ENCODE measurements at places on chromosomes 2 and 18.

DNA sequence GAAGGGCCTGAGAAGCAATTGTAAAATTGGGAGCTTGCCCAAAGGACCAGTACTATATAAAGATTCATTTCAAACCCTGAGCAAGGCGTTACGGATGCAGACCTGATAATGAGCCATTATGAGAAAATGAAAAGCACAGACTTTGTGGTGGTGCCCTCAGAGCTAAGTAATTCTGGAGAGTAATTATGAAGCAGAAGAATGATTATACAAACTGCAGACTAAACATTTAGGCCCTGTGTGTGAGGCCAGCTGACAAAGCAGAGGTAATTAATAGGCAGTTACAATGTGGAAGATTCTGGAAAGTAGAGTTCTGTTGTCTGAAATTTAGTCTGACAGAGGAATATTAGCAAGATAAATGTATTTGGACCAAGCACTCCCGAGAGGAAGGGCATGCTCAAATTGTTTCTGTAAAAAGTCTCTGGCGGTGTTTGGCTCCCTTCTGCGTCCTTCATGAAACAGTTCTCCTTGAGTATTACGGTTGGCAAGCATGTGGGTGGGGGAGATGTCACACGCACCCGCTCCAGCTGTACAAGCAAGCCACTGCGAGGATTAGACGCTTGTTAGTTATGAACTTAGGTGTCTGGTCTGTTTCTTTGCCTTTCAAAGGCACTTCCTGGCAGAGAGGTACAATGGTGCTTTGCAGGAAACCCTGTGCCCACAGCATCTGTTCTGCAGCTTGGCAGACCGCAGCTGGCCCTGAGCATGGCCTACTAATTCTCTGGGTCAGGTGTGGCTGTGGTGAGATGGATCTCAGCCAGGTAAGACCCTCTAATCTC, 45.5 kb downstream of the CDC42EP3 start:
- H3K4me3 ChIP-seq: peak overlapping the region; percentile 8
- H3K36me3 ChIP-seq: no peaks in the 10 kb centered on the region
- peaks cover 6% of the 10 kb centered on the region for H3K4me1 ChIP-seq
- no peaks in the 10 kb centered on the region for H3K27me3 ChIP-seq
- peak overlapping the region; percentile 60 for H3K27ac ChIP-seq

GRCh38 chr2:7703048-7703447, 785.8 kb downstream of the RNF144A start:
- no peaks in the 10 kb centered on the region for H3K36me3 ChIP-seq
- no peak overlapping the region for H3K27ac ChIP-seq
- no peaks in the 10 kb centered on the region for H3K27me3 ChIP-seq
- H3K4me3 ChIP-seq: no peak overlapping the region

- H3K27ac ChIP-seq: no peak overlapping the region
- DNase-seq: no peak
Observed at GRCh38 chr2:37985333-37985732, 60.2 kb downstream of the RMDN2 start.

GRCh38 chr2:103823847-103824246, 1030.1 kb upstream of the POU3F3 start:
- no peaks in the 10 kb centered on the region for H3K36me3 ChIP-seq
- no peak overlapping the region for H3K27ac ChIP-seq
- DNase-seq: no peak
- no peaks in the 10 kb centered on the region for H3K27me3 ChIP-seq

DNA sequence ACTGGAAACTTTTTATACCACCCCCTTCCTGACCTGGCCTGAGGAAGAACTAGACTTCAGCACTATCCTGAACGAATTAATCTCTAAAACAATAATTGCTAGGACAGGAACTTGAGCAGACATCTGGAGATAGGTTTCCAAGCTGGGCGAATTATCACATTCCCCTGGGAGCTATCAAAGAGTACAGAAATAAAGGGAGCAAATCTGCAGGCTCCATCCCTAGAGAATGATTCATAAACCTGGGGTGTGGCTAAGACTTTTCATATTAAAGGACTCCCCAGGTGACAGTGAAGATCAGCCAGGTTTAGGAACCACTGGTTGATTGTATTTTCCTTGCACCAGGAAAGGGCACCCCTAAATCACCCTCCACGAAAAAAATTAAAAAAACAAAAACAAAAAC, 105.6 kb upstream of the NOL4 start:
- H3K4me3 ChIP-seq: no peak overlapping the region
- H3K27me3 ChIP-seq: no peaks in the 10 kb centered on the region
- H3K4me1 ChIP-seq: no peaks in the 10 kb centered on the region
- DNase-seq: no peak
- H3K27ac ChIP-seq: no peak overlapping the region

DNA sequence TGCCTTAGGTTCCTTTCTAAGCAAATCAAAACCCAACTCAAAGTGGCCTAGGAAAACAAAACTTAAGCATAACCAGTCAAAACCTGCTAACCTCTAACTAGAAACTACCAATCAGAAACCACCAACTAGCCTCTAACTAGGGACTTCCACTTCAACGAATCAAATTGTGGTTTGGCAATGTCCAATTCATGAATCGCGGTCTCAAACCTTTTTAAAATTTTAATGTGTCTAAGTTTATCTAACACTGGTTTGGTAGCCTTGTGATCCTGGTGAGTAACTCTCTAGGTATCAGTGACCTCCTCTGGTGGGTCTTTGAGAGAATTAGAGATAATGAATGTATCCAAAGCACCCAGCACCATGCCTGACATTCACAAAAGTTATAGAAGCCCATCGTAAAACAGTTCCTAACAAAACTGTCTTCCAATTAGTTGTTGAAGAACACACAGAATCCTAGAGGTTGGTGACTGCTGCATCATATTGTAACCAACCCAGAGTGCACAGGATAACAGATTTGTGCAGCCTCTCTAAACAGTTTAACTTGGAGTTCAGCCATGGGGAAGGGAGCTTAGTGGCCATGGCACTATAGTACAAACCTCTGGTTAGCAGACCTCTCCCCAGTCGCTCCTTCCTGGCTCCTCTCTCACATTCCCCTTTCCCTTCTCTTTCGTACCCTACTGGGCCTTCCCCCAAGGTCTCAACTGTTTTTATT, 45.2 kb upstream of the B3GNT2 start:
- H3K4me1 ChIP-seq: no peaks in the 10 kb centered on the region
- no peak overlapping the region for H3K4me3 ChIP-seq
- no peaks in the 10 kb centered on the region for H3K27me3 ChIP-seq
- H3K27ac ChIP-seq: no peak overlapping the region
- H3K36me3 ChIP-seq: no peaks in the 10 kb centered on the region

DNA sequence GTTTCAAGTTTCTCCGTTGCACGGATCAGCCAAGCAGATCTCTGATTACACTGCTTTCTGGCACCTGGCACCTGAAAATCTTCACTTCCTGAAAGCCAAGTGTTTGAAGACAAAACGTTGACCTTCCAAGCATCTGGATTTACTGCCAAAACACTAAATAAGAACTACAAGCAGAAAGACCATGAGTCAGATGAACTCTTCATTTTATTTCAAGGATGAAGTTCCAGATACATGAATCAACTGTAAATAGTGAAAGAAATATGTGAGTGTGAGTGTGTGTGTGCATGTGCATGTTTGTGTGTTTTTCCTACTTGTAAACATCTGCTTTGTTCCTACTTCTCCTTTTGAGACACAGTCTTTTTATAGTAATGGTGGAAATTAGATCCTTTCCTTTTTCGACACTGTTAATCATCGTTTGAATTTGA, 60.0 kb upstream of the DTNA start:
- H3K4me1 ChIP-seq: peaks cover 17% of the 10 kb centered on the region
- no peaks in the 10 kb centered on the region for H3K27me3 ChIP-seq
- peak overlapping the region; percentile 50 for H3K27ac ChIP-seq
- H3K4me3 ChIP-seq: peak overlapping the region; percentile 14
- no peaks in the 10 kb centered on the region for H3K36me3 ChIP-seq

GRCh38 chr2:214019229-214019972, 391.5 kb upstream of the VWC2L start:
- no peaks in the 10 kb centered on the region for H3K27me3 ChIP-seq
- no peak overlapping the region for H3K4me3 ChIP-seq
- H3K4me1 ChIP-seq: no peaks in the 10 kb centered on the region

DNA sequence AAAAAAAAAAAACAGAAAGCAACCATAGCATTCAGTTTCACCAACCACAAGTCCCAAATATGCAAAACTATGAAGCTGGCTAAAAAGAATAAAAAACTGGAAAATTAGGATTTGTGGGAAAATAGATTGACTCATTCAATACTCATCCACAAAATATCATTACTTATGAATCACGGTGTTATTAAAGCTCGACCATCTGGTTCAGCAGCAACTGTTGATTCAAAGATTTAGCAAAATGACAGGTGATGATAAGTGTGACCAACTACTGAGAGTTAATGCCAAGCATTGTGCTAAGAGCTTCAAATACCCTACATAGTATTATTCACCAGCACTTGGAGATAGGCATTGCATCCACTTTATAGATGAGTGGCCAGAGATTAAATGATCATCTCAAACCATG, 26.2 kb upstream of the XDH start:
- no peaks in the 10 kb centered on the region for H3K27me3 ChIP-seq
- H3K4me3 ChIP-seq: no peak overlapping the region
- H3K4me1 ChIP-seq: no peaks in the 10 kb centered on the region
- no peak for DNase-seq

- no peaks in the 10 kb centered on the region for H3K27me3 ChIP-seq
- H3K4me1 ChIP-seq: no peaks in the 10 kb centered on the region
- DNase-seq: no peak
- no peak overlapping the region for H3K4me3 ChIP-seq
- H3K36me3 ChIP-seq: no peaks in the 10 kb centered on the region
- H3K27ac ChIP-seq: no peak overlapping the region
Observed at GRCh38 chr2:157897106-157897971, 21.2 kb upstream of the ACVR1 start.

DNA sequence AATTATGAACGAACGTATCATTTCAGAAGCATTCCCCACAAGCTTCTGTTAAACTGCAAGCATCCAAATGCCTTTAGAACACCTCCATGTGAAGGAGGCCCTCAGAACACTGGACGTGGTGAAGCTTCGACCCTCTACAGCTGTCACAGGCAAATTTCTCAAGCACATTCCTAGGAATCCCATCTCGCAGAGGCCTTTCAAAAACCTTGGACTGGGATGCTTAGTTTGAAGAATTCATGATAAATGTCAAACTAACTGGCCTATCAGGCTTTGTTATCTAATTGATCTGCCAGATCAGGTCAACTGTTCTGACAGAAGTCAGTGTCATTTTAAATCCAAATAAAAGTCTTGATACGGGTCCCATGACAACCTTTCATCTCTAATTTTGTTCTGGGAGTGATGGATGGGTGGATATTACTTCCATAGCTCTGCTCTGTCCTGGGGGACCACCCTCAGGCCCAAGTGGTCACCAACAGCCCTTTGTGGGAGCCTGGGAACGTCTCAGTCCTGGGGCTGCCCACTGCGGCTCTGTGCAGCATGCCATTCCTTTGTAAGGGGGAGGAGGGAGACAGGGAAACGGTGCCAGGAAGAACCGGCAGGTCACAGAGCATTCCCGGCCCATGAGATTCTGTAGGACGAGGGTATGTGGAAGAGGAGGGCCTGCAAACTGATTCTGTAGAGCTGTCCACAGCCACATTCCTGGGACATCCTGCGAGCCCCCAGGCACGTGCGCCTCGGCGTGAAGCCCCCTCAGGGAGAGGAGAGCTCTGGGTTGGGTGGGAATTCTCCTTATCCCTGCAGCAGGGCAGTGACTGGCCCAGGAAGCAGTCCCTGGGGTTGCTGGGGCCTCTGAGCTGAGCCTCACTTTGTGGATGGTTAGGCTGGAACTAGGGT, 59.1 kb upstream of the PXDN start:
- no peak overlapping the region for H3K4me3 ChIP-seq
- peak overlapping the region; percentile 9 for H3K27ac ChIP-seq
- H3K27me3 ChIP-seq: no peaks in the 10 kb centered on the region
- no peak for DNase-seq
- peaks cover 19% of the 10 kb centered on the region for H3K4me1 ChIP-seq

DNA sequence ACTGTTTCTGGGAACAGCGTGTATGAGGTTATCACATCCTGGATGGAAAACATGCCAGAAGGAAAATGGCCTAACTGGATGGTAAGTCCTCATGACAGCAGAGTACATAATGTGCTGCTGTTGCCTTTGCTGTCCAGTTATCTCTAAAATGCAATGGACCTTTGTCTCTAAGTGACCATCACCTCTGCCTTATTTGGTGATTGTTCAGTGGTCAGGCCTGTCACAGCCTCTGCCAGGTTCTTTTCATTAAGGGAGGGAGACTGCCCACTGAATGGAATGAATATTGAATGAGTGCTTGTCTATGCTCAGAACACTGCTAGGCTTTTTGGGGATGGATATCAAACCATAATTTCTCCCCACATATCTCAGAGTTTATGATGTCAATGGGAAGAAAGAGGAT, 29.0 kb downstream of the SLC3A1 start:
- DNase-seq: no peak
- no peaks in the 10 kb centered on the region for H3K36me3 ChIP-seq
- H3K4me3 ChIP-seq: no peak overlapping the region
- H3K27me3 ChIP-seq: no peaks in the 10 kb centered on the region
- H3K4me1 ChIP-seq: no peaks in the 10 kb centered on the region

- H3K27ac ChIP-seq: peak overlapping the region; percentile 64
- peaks cover 16% of the 10 kb centered on the region for H3K4me1 ChIP-seq
- H3K36me3 ChIP-seq: no peaks in the 10 kb centered on the region
- H3K4me3 ChIP-seq: no peak overlapping the region
- no peaks in the 10 kb centered on the region for H3K27me3 ChIP-seq
Observed at GRCh38 chr2:693606-694005, 16.4 kb upstream of the TMEM18 start.

- no peak overlapping the region for H3K27ac ChIP-seq
- peak; percentile 12 for DNase-seq
- H3K4me1 ChIP-seq: no peaks in the 10 kb centered on the region
- H3K27me3 ChIP-seq: no peaks in the 10 kb centered on the region
- no peaks in the 10 kb centered on the region for H3K36me3 ChIP-seq
- H3K4me3 ChIP-seq: no peak overlapping the region
Observed at GRCh38 chr2:204260162-204260877, 285.0 kb upstream of the PARD3B start.

DNA sequence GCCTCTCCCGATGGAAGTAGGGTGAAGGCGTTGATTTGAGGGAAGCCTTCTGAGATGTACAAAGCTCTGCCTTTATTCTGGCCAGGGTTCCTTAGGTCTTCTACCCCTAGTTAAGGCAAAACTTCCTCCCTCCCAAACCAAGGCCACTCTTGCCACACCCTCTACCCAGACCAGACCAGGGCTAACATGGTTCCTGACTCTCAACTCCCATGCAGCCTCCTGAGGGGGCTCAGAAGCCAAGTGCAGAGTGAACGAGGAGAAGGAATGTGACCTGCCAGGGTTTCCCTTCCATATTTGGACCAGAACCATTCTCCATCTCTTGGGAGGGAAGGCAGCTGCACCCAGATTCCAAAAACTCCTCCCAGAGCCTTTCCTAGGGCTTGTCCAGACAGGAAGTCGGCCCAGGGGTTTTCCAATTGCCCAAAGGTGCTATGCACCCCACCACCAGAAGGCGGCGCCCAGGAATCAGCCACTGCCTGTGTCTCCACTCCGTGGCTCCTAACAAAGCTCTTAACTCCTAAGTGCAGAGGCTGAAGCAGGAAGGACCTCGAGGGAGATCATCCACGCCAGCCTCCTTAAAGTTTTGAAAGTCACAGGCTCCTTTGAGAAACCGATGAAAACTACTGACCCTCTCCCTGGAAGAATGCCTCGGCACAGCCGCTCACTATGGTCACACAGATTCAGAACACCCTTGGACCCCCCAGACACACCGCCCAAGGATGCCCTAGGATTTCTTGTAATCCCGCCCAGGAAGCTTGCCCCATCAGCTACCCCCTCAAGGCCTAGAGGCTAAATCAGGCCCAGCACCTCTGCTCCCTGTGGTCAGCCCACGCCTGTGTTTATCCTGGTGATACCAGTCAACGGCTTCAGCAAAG, 157.8 kb downstream of the SMAD2 start:
- DNase-seq: no peak
- H3K4me1 ChIP-seq: no peaks in the 10 kb centered on the region
- no peak overlapping the region for H3K4me3 ChIP-seq
- no peak overlapping the region for H3K27ac ChIP-seq
